Activated CD4-positive, alpha-beta T cell treated with anti-CD3 and anti-CD28 coated beads, Interleukin-2, amount 50 U/mL, for 16 hours (primary cell): ENCODE measurements at places on chromosomes 3 and 15.

DNA sequence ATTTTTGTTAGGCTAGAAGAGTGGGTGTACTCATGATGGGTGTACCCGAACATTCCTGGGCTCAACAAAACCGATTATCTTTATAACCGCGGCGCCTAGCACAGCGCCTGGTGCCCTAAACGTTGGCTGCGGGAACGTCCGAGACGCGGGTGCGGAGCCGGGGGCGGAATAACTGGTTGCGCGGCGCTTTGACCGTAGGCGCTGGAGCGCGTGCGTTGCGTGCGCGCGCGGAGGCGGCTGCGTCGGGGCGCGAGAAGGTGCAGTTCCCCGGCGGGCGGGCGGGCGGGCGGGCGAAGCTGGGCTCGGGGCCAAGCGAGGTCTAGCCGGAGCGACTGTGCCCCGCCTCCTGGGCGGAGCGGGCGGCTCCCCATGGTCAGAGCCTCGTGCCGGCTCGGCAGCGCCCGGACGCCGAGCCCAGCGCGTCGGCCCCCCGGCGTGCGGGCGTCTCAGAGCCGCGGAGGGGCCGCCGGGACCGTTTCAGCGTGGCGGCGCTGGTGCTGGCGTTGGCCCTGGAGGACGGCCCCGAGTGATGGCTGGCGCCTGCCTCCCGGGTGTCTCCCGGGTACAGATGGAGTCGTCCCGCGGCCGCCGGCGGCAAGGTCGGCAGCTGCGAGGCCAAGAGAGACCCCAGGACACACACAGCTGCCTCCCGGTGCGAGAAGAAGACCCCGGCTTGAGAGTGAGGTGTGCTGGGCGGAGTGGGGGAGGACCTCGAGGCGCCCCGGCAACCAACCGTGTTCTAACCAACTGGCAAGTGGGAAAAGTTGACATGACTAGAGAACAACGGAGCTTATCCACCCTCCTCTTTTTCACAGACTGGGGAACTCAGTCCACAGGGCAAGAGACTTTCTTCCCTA is at the start of gene PLAAT1:
Gene PLAAT1, plus strand, starts transcription at position 373 of the 857 bp plus-strand sequence. CDS start 14,429 bp downstream, outside the sequence.
- DNase-seq: peak; percentile 15

GRCh38 chr15:91068966-91069365 is 31.1 kb upstream of the SV2B start:
- no peak for DNase-seq

DNA sequence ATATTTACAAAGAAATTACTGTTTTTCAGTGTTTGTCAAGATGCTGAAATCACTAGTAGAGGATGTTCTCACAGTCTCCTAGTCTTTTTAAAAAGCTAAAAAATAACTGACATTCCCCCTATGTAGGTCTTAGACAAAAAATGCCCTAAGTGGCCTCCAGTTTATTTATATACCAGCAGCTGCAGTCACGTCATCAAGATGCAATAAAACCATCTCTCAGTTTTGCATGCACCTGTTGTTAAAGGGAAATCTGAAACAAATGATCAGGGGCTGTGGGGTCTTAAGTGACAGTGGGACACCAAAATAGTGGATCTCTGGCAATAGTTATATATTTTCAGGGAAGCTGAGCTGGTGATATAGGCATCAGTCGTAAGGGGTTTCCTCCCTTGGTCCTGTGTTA is 146.5 kb upstream of the ARPP21 start:
- DNase-seq: no peak

GRCh38 chr15:81511138-81511537 is 137.1 kb upstream of the TMC3 start:
- no peak for DNase-seq
